Tongue (tissue), 3 donors: ENCODE measurements at places on chromosomes 12 and 14. TPM values are rescaled to one million over a fixed set of nuclear protein-coding genes. Genes with fewer than 3 reads are reported as not detected.

- DNase-seq, result no peak
These were observed 9.1 kb downstream of the IFNG-AS1 start for GRCh38 chr12:67998379-67998778.

DNA sequence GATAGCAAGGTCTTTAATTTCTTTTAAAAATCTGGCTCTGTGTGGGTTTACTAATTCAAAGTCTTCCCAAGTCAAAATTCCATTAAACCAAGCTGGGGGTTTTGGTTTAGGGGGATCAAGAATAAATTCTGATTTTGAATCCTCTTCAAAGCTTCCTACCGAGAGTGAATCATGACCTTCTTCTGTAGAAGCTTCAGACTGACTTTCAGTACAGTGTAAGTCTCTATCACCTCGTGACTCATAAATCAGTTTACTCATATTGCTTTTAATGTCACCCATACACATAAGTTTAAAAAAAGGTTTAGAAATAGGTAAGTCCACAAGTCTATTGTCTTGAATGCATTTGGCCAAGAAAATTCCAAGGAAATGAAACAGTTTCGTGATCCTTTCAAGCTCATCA, 80.6 kb upstream of the STRN3 start:
- DNase-seq, result no peak

GRCh38 chr12:105492591-105493545, 162.4 kb downstream of the C12orf75 start:
- no peak for DNase-seq

- DNase-seq, result peak; percentile 4
These were observed 925 bp upstream of the MIPOL1 start for GRCh38 chr14:37196604-37197420.

GRCh38 chr14:68476212-68477109, 316.4 kb downstream of the ZFP36L1 start:
- peak; percentile 36 for DNase-seq

GRCh38 chr12:2857021-2857431, at the start of gene TEX52:
Gene TEX52, minus strand, starts transcription at chr12:2857039. Its CDS starts 13 bp downstream, at chr12:2857026.
- DNase-seq, result no peak

CELA1 gene
- not detected for total RNA-seq

DNA sequence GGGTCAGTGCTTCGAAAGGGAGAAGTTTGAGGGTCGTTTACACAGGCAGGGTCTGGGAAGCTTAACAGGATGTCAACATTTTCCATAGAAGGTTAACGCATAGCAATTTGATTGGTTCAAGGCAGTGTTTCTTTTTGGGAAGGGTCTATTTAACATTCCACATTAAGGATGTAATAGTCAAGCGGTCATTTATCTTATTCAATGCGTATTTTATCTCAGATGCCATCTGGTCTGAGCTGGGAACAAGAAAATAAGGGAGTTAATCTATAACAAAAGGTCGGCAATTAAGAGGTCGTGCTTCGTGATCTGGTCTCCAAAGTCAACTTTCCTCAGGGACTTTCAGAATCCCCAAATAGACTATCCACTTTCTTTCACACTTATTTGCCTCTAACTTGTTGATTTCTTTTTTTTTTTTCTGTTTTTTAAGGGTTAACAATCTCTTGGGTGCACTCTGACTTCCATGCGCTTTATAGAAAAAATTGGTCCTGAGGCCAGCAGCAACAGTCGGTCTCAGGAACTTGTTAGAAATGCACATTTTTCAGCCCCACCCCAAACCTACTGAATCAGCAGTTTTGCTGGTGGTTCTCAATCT, 550 bp upstream of the RESF1 start:
- no peak for DNase-seq

GRCh38 chr14:69993326-69993725, 114.1 kb downstream of the SMOC1 start:
- no peak for DNase-seq

- no peak for DNase-seq
These were observed 42.1 kb downstream of the NOC4L start for GRCh38 chr12:132186208-132186856.

DNA sequence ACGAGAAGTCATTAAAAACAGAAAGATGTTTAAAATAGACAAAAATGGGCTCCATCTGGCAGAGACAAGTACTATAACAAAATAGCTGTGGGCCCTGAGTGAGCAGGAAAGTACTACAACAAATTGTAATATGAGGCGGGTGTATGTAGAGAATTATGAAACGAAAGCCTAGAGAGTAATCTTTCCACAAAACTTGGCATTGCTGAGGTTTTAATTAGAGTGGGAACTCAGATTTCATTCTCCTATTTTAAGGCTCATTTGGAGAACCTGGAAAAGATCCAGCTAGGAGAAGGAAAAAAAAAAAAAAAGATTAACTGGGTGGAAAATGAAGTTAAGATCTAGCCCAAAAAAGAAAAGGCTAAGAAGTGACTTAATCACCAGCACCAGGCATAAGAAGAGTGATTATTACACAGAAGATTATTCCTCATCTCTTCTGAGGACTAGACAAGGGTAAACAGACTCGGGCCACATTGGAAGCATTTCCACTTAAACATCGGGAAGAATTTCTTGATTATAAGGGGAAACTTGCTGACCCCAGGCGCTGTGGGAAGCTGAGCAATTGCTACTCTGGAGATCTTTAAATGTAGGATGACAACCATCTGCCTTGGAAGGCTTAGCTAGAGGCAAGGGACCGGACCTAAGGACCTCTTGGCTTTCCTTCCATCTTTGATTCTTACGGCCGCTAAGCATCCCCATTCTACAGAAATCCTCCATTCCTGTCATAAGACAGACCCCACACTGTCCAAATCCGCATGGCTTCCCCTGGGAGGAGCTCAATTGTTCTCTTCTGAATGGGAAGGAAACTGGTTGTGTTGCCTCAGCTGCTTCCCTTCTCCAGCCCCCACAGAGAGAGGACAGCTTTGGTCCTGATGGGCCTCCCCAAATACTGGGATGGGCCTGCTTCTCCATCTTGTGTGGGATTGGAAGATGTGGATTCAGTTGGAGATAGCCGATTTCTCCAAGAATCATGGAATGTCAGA, 40.6 kb downstream of the IGF1 start:
- peak; percentile 85 for DNase-seq

- no peak for DNase-seq
These were observed 89.1 kb upstream of the VASH1 start for GRCh38 chr14:76672123-76672522.

DNA sequence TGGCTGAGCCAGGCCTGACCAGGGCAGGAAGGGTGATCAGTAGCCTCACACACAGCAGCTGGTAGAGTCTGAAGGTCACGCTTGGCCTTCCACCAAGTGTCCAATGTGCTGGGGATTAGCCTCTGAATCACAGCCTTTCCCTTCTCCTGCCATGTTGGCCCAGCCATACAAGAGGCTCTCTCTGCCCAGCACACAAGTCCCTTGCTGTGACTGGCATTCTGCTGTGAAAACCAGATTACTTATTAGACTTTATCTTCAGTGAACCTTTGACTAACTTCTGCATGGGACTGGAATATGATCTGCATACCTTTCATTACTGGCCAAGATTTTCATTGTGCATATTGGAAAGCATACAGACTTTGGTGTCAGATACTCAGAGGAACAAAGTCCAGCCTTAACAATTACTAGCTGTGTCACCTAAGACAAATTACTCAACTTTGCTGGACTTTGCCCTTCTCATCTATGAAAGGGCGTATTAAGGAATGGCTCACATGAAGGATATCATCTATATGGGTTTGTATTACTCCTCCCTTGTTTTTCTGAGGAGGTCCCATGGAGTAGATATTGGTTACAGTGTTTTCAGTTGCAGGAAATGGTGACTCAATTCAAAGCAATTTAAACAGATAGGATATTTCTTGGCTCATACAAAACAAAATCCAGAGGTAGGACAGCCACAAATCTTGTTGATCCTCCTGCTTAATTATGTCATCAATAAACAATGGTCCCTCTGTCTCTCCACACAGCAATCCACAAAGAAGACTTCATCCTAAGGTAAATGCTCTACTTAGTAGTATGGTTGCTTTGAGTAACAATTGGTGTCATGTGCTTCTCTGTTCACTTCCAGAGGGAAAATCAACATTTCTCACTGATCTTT, 99.6 kb downstream of the DYRK2 start:
- DNase-seq, result no peak

- DNase-seq, result peak; percentile 94
These were observed 4.4 kb downstream of the REM2 start for GRCh38 chr14:22887260-22887989.

- peak; percentile 11 for DNase-seq
These were observed 32.2 kb upstream of the NUDT14 start for GRCh38 chr14:105213361-105213760.

KCNMB4 gene
- 6.1 TPM for total RNA-seq

TMEM119 gene
- total RNA-seq, result 42.0 TPM

- no peak for DNase-seq
These were observed 379.4 kb downstream of the ZFP36L1 start for GRCh38 chr14:68413509-68413908.

DNA sequence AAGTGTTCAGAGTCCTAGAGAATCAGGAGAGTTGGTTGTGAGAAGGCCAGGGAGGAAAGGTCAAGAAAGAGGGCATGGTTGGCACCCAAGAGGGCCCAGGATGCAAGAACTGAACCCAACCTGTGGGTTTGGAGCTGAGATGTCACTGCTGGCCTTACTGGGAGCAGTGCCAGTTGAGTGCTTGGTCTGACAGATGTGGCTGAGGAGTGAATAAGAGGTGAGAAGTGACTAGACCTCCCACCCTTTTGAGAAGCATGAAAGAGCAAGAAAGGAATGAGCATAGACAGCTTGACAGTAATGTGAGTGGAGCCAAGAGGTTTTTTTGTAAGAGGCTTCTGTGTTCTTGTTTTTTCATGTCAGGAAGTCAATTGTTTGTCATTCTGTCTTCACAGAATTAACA, 95.3 kb downstream of the FGD4 start:
- DNase-seq, result no peak

GRCh38 chr12:11998944-11999315, 71.8 kb upstream of the BCL2L14 start:
- no peak for DNase-seq

GRCh38 chr14:31000629-31001338, 24.7 kb upstream of the AP4S1 start:
- no peak for DNase-seq

DNA sequence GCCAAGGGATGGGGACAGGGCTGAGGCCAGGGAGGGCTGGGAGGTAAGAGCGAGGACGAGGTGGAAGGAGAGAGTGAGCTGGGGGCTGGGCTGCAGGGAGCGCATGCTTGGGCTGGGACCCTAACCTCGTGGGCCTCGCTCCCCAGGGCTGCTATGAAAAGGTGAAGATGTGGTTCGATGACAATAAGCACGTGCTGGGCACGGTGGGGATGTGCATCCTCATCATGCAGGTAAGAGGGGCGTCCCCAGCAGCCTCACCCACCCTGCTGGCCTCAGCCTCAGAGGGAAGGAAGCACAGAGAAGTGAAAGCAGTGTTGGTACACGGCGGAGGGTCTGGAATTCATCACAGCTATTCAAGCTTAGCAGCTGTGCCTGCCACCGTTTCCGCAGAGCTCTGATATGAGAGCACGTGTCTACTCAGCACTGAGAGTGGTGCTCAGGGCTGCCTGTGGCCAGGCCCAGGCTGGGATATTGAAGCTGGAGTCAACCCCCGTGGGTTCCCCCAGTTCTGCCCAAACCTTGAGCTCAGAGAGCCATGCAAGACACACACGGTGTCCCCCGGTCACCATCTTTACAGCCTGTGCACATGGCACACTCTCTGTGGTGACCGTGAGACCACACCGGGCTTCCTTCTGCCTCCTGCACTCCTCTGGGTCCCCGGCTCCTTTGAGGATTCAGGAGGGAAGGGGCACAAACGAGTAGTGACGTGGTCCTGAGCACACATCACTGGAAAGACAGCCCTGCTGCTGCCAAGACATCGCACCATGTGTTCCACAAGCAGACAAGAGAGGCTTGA, 204.6 kb downstream of the TSPAN9 start:
- peak; percentile 69 for DNase-seq

P2RX2 gene
- total RNA-seq, result not detected

DNA sequence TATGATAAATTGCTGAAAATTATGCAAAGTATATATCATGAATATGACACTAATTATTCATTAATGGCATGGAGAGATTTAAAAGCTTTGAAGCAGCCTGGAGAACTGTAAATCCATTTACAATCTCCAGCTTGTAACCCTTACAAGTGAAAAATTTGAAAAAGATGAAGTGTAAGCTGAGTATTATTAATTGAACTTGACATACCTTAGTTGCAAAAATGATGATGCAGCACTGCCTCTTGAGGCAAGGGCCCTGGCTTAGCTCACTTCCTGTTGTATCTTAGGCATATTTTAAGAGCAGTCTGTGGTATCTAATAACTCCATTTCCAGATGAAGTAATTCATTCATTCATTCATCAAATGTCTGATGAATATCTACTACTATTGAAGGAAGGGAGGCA, 158.6 kb downstream of the ANO4 start:
- DNase-seq, result no peak

LUM gene
- total RNA-seq, result 449 TPM

GRCh38 chr14:65847075-65847847, 434.7 kb downstream of the FUT8 start:
- no peak for DNase-seq

DNA sequence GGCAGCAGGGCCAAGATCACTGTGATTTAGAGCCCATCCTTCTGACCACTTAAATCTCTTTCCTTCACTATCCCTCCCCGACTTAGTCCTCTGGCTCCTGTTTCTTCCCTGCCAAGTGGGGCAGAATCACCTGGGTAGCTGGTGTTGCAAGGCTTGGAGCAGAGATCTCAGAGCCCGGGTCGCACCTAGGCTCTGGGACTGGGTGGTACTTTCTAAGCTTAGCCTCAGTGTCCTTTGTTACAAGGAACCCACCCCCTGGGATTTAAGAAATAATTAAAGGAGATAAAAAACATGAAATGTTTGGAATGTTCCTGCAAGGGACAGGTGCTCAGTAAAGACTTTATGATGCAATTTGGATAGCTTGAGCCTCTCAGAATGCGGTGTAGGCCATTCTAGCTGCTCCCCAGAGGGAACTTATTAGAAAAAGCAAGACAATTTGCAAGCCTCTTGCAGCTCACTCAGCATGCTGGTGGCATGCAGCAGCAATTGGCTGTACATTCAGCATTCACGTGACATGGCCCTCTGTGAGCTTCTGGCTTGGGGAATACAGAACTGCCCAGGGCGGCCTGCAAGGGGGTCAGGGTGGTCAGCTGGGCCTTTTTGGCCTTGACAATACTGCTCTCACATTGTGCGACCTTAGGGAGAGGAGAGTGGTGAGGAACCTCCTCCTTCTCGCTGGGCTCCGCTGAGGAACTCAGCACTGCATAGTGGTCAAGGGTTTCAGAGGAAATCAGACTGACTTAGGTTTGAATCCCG, 16.8 kb downstream of the C14orf132 start:
- DNase-seq, result no peak

MSI1 gene
- 0.31 TPM for total RNA-seq

DNA sequence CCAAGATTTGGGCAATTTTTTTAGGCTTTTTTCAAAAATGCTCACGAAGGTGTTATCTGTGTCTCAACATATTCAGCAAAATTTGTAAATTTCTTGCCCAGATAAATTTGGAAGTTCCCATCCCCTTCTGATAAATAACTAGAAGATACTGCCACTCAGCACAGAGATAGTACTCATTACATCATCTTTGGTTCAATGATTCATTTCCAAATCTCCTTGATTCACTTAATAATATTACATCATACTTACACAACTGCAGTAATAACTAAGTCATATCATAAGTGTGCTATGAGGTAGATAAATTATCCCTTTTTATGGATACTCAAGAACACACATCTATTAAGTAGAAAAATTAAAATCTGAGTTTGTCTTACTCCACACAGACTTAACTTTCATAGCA, 89.4 kb downstream of the RPAP3 start:
- no peak for DNase-seq
